ENCODE measurements at places on chromosomes 6 and 20. TPM values are rescaled to one million over a fixed set of nuclear protein-coding genes. Genes with fewer than 3 reads are reported as not detected.
A peak's percentile ranks its signal among the peaks of the same experiment; 100 is the strongest.

GRCh38 chr6:1621070-1621701 is 11.5 kb downstream of the FOXC1 start:
- DNase-seq: no peak
- peaks cover 97% of the 10 kb centered on the region for H3K27me3 ChIP-seq
- no peak overlapping the region for H3K27ac ChIP-seq
- peaks cover 26% of the 10 kb centered on the region for H3K4me1 ChIP-seq

Gene EFCAB8
- not detected for total RNA-seq

Gene TFAP2D
- not detected for total RNA-seq

DNA sequence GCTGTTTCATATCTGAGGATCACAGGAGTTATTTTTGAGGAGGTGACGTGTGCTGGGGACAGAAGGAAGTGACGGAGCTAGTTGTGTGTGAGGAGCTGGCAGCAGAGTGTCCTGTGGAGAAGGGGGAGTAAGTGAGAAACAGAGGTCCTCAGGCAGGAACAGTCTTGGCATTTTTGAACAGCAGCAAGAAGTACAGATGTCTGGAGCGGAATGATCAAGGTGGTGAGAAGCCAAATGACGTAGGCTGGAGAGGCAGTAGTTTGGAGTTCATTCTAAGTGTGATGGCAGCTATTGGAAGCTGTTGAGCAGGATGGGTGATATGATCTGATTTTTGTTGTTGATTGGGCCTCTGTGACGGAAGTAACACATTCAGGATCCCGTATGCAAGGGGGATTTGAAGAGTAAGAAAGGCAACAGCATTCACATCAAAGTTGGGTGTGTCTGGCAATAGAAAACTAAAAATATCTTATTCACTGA is 52.3 kb downstream of the SOBP start:
- peak overlapping the region; percentile 53 for H3K27ac ChIP-seq
- no peak for DNase-seq
- peaks cover 10% of the 10 kb centered on the region for H3K36me3 ChIP-seq
- no peak overlapping the region for H3K4me3 ChIP-seq
- H3K27me3 ChIP-seq: no peaks in the 10 kb centered on the region

- no peaks in the 10 kb centered on the region for H3K4me1 ChIP-seq
- H3K4me3 ChIP-seq: no peak overlapping the region
- H3K36me3 ChIP-seq: peaks cover 30% of the 10 kb centered on the region
Observed at GRCh38 chr6:158781692-158782373, 37.3 kb downstream of the EZR start.

DNA sequence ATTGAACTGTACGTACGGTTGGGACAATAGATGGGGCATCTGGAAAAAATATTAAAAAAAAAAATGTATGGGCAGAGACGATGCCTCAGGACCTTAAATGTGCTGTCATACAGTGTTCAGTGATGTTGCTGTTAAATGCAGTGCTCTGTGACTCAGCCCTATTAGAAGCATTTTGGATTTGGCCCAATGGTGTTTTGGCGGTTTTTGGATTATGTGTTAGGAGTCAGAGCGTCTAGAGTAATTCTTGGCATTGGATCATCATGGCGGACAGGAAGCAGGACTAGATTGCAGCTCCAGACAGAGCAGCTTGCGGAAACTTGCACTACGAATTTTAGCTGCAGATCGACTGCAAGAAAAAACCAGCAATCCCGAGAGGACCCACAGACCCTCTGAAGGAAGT is 280.0 kb downstream of the SOX4 start:
- H3K36me3 ChIP-seq: peaks cover 19% of the 10 kb centered on the region
- no peak for DNase-seq
- H3K27ac ChIP-seq: no peak overlapping the region
- H3K4me1 ChIP-seq: peaks cover 11% of the 10 kb centered on the region
- no peak overlapping the region for H3K4me3 ChIP-seq

Gene NRSN2
- 44.4 TPM for total RNA-seq

Gene MED23
- 30.0 TPM for total RNA-seq

Gene PRL
- total RNA-seq: not detected

Measured in neural crest cell (in vitro differentiated cells).